Suppressor macrophage treated with lipopolysaccharide for 4 hours (primary cell): ENCODE measurements at places on chromosomes 4 and X.

DNA sequence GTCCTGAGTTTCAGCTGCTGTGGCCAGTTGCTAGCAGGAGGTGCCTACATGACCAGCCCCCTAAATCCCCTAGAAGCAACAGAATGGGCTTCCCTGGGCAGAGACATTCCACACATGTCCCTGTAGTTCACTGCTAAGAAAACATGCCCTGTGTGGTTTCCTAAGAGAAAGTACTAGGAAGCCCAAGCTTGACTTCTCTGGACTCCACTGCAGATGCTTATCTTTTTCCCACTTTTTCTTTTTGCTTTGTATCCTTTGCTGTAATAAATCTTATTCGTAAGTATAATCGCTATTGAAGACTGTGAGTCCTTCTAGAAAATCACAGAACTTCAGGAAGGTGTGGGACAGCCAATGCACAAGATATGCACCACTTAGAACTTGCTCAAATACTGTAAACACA is 15.6 kb downstream of the RPGR start:
- no peak for DNase-seq

DNA sequence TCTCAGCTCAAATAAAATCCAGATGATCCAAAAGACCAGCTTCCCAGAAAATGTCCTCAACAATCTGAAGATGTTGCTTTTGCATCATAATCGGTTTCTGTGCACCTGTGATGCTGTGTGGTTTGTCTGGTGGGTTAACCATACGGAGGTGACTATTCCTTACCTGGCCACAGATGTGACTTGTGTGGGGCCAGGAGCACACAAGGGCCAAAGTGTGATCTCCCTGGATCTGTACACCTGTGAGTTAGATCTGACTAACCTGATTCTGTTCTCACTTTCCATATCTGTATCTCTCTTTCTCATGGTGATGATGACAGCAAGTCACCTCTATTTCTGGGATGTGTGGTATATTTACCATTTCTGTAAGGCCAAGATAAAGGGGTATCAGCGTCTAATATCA is 18.7 kb upstream of the TLR8 start:
- no peak for DNase-seq

- no peak for DNase-seq
Observed at GRCh38 chrX:8684201-8684965, 47.6 kb downstream of the ANOS1 start.

GRCh38 chr4:182937268-182938204 is 20.4 kb upstream of the DCTD start:
- DNase-seq = no peak

DNA sequence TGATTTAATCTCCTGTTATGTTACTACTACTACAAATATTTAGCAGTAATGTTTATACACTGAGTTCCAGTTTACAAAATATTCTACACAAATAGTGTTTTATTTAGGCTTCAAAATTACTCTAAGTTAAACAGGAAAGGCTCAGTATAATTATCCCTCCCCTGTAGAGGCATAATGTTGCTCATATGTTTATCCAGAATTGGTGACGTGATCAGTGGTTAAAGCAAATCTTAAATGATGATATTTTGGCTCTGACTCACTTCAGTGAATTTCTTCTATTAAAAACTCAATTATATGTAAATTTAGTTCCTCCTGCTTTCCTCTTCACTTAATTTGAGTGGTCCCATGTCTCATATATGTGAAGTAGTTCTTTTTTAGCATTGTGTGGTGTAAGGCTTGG is 438.5 kb downstream of the ADGRL3 start:
- DNase-seq = no peak

DNA sequence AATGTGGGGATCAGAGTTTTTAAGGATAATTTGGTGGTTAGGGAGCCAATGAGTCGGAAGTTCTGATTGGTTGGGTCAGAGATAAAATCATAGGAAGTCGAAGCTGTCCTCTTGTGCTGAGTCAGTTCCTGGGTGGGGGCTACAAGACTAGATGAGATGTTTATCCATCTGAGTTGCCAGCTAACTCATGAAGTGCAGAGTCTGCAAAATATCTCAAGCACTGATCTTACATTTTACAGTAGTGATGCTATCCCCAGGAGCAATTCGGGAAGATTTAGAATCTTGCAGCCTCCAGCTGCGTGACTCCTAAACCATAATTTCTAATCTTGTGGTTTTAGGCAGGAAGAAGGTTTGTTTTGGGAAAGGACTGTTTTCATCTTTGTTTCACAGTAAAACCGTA is 565.8 kb upstream of the SPANXN1 start:
- DNase-seq = no peak

DNA sequence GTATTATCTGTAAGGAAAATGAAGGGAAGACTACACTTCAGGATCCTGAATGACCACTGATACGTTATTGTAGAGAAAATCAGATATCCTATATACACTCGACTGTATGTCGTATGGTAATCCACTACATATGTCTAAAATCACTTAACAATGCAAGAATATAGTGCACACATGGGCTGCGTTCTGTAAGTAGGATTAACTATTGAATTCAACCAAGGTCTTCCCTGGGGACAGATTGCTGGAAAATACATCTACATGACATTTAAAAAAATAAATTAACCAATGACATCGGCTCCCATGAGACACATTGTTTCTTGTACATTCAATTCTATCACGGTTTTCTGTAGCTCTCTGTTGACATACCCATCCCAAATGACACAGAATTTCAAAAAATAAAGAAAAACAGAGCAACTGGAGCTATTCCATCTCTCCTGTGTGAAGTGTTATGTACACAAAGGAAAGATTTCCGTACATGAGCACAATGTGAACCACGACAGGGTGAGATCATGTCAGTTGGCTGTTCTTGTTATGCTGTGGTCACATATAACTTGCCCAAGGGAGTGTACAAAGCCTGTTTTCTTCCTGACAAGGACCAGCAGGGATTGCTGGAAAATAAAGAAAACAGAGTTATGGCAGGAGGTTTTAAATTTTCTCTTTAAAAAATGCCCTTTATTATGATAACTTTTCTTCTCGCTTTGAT is 6.1 kb downstream of the ENOX2 start:
- DNase-seq = no peak

- DNase-seq = peak; percentile 83
Observed at GRCh38 chr4:139674875-139675550, 9.4 kb downstream of the MGST2 start.

DNA sequence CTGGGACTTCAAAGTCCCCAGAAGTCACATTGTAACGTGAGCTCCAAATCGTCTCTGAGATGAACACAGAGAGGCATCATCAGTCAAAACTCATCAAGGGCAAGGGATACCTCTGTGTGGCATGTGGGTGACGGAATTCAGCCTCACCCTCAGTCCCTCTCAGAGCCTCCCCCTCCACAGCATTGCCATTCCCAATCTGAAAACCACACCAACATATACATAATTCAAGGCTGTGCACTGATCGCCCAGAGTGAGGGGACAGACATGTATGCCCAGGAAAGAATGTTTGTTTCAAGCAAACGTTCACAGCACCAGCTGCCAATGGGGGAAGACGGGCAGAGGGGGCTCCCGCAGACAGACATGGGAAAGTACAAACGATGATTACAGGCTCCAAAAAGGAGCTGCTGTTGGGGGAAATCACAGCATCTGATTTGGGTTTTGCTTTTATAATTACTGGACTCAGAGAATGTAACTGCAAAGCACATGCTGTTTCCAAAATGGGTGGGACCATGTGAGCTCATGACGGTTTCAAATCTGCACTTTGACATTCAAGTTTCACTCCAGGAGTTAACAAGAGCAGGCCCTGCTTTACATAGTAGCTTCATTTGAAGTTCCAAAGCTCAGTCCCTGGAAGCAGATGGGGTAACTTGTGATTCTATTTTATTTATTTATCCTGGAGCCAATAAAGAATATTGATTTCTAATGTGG is 88.3 kb downstream of the CLCN4 start:
- DNase-seq = no peak

GRCh38 chr4:73381214-73381613 is 22.9 kb upstream of the ALB start:
- DNase-seq = no peak

GRCh38 chr4:107258359-107258758 is 222.2 kb upstream of the DKK2 start:
- DNase-seq = no peak

GRCh38 chrX:11579636-11580600 is 85.8 kb downstream of the ARHGAP6 start:
- DNase-seq = no peak

- DNase-seq = no peak
Observed at GRCh38 chrX:130861462-130861861, 41.5 kb downstream of the ENOX2 start.

DNA sequence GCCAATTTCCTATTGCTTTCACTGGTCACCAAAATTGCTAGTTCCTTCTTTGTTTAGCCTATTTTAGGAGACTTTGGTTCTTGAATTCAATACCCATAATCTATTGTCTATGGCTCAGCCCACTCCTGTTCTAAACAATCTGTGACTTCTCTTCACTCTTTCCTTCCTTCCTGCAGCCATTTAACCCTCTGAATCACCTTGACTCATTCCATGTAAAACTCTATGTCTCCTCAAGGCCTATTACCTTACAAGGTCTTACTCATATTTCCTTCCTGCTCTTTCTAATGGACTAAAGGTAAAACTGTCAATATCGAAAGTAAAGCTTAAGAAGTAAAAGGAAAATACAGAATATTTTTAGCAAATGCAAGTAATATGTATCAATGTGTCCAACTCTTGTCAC is 301.6 kb downstream of the ARHGAP24 start:
- DNase-seq = no peak

DNA sequence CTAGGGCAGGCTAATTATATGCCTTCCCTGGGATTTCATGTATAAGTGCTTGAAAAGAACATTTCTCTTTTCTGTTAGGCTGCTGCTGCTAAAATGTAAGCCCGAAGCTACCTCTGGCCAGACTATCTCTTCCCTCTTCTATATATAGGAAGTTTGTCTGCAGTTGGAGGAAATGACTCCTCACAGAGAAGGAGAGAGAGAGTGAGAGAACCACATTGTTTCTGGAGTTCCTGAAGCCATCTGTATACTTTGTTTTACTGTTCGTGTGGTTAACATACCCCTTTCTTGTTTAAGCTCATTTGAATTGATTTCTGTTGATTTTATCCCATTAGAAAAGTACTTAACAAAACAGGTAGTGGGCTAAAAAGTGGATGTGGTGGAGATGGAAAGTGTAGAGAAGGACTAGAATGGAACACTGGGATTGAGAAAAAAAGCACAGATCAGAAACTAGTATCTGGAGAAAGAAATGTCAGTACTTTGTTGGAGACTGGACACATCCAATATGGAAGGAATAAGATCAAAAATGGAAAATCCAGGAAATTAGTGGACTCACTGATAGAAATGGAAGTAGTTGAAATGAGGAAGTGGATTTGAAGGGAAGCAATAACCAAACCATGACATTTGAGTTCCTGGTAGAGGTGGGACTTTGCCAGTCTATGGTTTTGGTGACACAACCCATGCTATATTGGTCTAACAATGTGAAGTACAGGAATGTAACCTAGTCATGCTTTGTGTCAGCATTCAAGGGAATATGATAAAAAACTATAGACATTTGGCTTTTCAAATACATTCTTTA is 112.6 kb downstream of the TMA16 start:
- DNase-seq = peak; percentile 90

DNA sequence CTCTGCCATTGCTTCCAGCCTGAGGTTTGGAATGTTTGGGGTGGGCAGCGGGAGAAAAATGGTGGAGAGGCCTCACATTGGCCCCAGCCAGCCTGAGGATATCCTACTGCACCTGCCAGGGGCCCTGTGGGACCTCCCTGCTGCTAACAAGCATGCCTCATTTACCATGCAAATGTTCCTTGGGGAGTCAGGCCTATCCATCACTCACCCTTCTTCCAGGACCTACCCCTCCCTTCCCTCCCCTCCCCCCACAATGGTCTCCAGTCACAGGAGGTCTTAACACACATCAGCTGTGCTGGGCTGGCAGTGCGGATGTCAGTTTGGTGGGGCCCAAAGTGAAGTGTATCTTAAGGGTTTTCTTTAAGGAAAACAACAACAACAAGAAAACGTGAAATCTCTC is 139.2 kb downstream of the SHOX start:
- no peak for DNase-seq

GRCh38 chr4:8133897-8134563 is 24.6 kb downstream of the ABLIM2 start:
- DNase-seq = no peak

GRCh38 chrX:134738986-134739740 is 80.9 kb upstream of the PLAC1 start:
- DNase-seq = no peak

GRCh38 chrX:40266490-40267333 is 169.0 kb upstream of the BCOR start:
- peak; percentile 73 for DNase-seq

DNA sequence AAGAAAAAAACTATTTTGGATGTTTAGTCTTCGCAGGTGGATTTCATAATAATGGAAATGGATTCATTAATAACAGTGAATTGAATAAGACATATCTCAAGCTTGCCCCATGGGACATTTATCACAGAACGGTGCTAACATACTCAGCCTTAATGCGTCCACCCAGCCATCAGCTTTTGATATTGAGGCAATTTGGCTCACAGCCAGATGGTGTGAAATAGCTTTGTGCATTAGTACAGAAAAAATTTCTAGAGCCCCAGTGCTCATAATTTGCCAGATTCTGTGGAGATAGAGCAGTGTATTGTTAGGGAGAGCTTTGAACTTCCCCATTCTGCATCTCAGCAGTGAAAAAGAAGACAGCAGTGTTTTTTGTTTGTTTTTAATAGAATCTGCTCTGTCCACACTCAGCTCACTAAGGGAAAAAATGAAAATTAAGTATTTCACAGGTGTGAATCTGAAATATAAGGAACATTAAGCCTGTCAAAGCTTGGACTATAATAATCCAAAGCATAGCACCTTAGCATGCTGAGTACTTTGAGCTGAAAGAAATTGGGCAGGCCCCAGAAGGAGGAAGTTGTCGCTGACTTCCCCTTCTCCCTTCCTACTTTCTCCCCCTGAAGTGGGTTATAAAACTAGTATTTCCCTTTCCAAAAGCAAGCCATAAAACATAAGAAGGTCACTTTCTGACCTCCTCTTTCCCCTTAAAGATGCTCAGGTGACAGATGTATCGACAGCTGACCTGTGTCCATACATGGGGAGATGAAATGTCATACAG is 295.8 kb downstream of the MAGEB5 start:
- no peak for DNase-seq

- no peak for DNase-seq
Observed at GRCh38 chr4:137664046-137664387, 131.7 kb upstream of the PCDH18 start.

DNA sequence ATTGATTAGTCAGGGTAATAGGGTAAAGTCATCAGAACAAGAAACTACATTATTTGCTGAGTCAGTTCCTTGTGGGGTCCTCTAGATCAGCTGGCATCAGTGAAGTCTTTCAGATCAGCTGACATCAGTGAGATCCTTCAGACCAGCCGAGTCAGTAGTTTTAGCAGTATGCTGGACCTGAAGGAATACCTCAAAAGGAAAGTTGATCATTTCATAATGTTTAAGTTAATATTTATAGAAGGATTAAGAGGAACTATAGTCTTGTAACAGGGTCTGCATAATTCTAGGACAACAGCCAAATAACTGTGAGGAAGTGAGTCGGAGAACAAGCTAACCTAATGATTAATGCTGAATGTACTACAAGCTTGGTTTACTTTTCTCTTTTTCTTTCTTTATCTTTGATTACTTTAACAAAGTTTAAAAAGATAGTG is 958 bp upstream of the UGT2B7 start:
- peak; percentile 23 for DNase-seq

- DNase-seq = no peak
Observed at GRCh38 chr4:146236216-146236615, 21.9 kb downstream of the REELD1 start.
